ENCODE measurements at places on chromosomes 6 and 20. TPM values are rescaled to one million over a fixed set of nuclear protein-coding genes. Genes with fewer than 3 reads are reported as not detected.
A peak's percentile ranks its signal among the peaks of the same experiment; 100 is the strongest.

Gene BPI
- total RNA-seq: 0.14 TPM

Gene RAET1L
- total RNA-seq: not detected

Gene BNIP5
- total RNA-seq: 0.10 TPM

Gene SRSF12
- total RNA-seq: 0.89 TPM

GRCh38 chr20:46550461-46550860 lies at the start of gene OCSTAMP:
Gene OCSTAMP, minus strand, starts transcription at chr20:46550654. Its CDS starts 94 bp downstream, at chr20:46550560.
- no peak within 1 kb of the TSS for H3K4me3 ChIP-seq
- no peak within 1 kb of the TSS for H3K27ac ChIP-seq
- DNase-seq: no peak
- H3K4me1 ChIP-seq: peaks cover under 1% of the 10 kb centered on the region
- no peaks in the 10 kb centered on the region for H3K27me3 ChIP-seq

DNA sequence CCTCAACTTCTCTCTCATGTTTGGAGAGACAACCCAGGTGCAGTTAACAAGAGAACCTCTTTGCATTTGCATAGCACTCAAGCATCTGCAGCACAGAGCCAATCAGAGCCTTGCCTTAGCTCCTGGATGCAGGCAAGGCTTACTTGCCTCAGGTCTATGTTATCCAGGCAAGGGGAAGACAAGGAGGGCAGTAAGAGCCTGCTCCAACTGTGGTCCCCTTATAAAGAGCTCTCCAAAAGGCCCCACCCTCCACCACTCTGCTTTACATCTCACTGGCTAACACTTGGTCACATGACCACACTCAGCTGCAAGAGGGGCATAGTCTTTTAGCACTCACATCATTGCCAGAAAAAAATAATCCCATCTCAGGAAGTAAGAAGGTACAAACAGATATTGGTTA lies 540.0 kb downstream of the PTPRT start:
- H3K4me3 ChIP-seq: no peak overlapping the region
- no peak overlapping the region for H3K27ac ChIP-seq
- H3K4me1 ChIP-seq: no peaks in the 10 kb centered on the region
- H3K36me3 ChIP-seq: no peaks in the 10 kb centered on the region
- no peaks in the 10 kb centered on the region for H3K27me3 ChIP-seq

- no peak overlapping the region for H3K4me3 ChIP-seq
- DNase-seq: no peak
- peaks cover 3% of the 10 kb centered on the region for H3K4me1 ChIP-seq
- H3K36me3 ChIP-seq: peaks cover 50% of the 10 kb centered on the region
These were observed 47.1 kb downstream of the NEDD9 start for GRCh38 chr6:11185204-11185842.

GRCh38 chr6:397604-398003 lies 6.1 kb downstream of the IRF4 start:
- no peak overlapping the region for H3K27ac ChIP-seq
- H3K4me1 ChIP-seq: peaks cover 14% of the 10 kb centered on the region
- no peaks in the 10 kb centered on the region for H3K27me3 ChIP-seq
- DNase-seq: no peak

- H3K4me1 ChIP-seq: no peaks in the 10 kb centered on the region
- H3K27ac ChIP-seq: no peak overlapping the region
- H3K36me3 ChIP-seq: no peaks in the 10 kb centered on the region
- H3K4me3 ChIP-seq: no peak overlapping the region
- H3K27me3 ChIP-seq: no peaks in the 10 kb centered on the region
These were observed 175.0 kb downstream of the HAO1 start for GRCh38 chr20:7765221-7765620.

DNA sequence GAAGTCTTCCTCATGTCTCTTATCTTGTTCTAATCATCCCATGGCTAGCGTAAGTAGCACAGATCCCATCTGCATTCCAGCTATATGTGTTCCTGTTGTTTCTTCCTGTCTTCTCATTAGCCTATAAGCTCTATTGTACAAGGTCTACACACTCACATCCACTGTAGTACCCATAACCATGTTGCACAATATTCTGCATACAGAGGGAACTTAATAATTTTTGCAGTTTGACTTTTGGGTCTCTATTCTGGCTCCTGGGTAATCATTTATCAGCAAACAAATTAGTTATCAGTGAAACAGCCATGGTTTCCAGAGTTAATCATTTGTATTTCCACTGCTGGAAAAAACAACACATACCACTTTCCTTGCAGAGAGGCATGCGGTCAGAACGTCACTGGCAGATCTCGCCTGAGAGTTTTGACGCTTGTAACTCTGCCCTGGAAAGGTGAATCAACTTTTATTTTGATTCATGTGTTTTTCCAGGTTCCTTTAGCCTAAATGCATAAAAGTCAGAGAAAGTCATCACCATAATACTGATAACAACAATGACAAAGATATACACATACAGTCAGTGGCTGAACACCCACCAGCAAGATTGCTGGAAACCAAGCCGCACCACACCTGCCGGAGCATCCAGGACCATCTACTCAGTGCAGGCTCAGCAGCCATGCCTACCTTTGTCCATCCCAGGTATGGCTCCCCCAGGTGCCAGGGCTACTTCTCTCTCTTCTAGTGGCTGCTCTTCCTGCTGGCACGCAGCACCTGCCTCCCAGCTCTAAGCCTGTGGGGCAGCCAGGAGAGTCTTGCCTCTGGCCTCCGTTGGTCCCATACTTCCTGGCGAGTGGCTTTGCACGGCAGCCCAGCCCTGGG lies 158.2 kb downstream of the QRSL1 start:
- no peaks in the 10 kb centered on the region for H3K4me1 ChIP-seq
- no peaks in the 10 kb centered on the region for H3K27me3 ChIP-seq
- DNase-seq: no peak
- no peak overlapping the region for H3K27ac ChIP-seq

GRCh38 chr6:24600903-24601302 lies 45.1 kb downstream of the KIAA0319 start:
- no peak overlapping the region for H3K27ac ChIP-seq
- H3K27me3 ChIP-seq: no peaks in the 10 kb centered on the region
- no peak overlapping the region for H3K4me3 ChIP-seq

DNA sequence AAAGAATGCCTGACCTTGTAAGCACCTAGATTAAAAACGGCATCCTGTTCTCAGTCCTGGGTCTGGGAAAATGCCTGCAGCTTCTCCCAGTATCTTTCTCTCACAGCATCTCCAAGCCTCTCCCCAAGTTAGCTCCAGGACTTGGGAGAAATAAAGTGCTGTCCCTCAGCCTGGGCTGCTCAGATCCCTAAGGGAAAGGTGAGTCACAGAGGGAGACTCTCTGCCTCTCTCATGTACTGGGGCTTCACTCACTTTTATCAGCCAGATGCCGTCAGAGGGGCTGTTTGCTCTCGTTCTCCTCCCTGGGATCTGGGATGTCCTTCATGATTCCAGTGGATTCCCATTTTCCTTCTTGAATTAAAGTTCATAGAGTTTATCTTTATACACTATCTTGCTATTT lies 293.6 kb downstream of the COL12A1 start:
- H3K27ac ChIP-seq: no peak overlapping the region
- H3K27me3 ChIP-seq: no peaks in the 10 kb centered on the region
- no peak for DNase-seq
- H3K4me3 ChIP-seq: no peak overlapping the region
- H3K36me3 ChIP-seq: no peaks in the 10 kb centered on the region

GRCh38 chr6:72406517-72406916 lies 215.3 kb upstream of the KCNQ5 start:
- no peak overlapping the region for H3K27ac ChIP-seq
- H3K27me3 ChIP-seq: no peaks in the 10 kb centered on the region
- no peak for DNase-seq
- no peaks in the 10 kb centered on the region for H3K36me3 ChIP-seq

- H3K36me3 ChIP-seq: no peaks in the 10 kb centered on the region
- no peaks in the 10 kb centered on the region for H3K4me1 ChIP-seq
- no peaks in the 10 kb centered on the region for H3K27me3 ChIP-seq
- H3K27ac ChIP-seq: no peak overlapping the region
- no peak overlapping the region for H3K4me3 ChIP-seq
These were observed 58.5 kb downstream of the DLL1 start for GRCh38 chr6:170232186-170233002.

DNA sequence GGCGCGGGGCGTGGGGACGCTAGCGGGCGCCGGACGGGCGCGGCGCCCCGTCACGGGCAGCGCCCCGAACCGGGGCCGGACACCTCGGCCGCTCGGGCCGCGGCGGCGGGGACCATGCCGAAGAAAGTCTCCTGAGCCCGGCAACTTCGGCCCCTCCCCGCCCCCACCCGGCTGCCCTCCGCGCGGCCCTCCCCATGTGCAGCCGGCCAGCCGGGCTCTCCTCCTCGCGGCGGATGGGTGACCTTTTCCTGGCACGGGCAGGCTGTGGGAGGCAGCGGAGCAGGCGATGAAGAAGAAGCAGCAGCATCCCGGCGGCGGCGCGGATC lies 278 bp downstream of the UST start:
- peak overlapping the region; percentile 82 for H3K27ac ChIP-seq
- peak; percentile 40 for DNase-seq
- peak overlapping the region; percentile 62 for H3K4me3 ChIP-seq
- H3K27me3 ChIP-seq: peaks cover 15% of the 10 kb centered on the region
- peaks cover 22% of the 10 kb centered on the region for H3K4me1 ChIP-seq
- no peaks in the 10 kb centered on the region for H3K36me3 ChIP-seq

- peaks cover 87% of the 10 kb centered on the region for H3K36me3 ChIP-seq
- no peak overlapping the region for H3K4me3 ChIP-seq
- H3K4me1 ChIP-seq: no peaks in the 10 kb centered on the region
- DNase-seq: no peak
These were observed 36.5 kb upstream of the MPC1 start for GRCh38 chr6:166419286-166419685.

DNA sequence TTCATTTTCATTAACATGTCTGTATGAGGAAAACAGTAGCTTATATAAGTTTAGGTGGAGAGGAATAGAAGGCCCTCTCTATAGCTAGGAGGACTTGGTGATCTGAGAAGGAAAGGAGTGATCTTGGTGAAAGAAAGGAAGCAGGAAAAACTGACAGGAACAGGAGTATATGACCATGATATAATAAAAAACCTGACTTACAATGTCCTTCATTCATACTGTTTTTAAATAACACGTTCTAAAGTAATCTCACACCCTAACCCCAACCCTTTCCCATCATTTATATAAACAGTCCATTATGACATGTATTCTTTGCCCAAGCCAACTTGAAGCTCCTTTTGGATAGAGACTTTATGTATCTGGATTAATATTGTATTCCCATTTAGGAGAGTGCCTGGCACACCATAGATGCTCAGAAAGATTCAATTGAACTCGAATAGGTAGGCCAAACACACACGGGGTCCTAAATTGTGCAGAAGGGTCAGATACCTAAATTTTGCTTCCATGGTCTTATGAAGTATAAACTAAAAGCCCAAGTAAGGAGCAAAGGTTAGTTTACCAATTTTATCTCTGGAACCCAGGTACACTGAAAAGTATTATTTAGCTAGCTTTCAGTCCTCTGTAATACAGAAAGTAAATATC lies 75.9 kb downstream of the OR2B2 start:
- H3K36me3 ChIP-seq: no peaks in the 10 kb centered on the region
- DNase-seq: no peak
- H3K4me1 ChIP-seq: peaks cover 20% of the 10 kb centered on the region
- no peak overlapping the region for H3K4me3 ChIP-seq
- H3K27me3 ChIP-seq: no peaks in the 10 kb centered on the region

GRCh38 chr20:42678895-42679294 lies 510.8 kb downstream of the PTPRT start:
- H3K36me3 ChIP-seq: no peaks in the 10 kb centered on the region
- H3K27ac ChIP-seq: no peak overlapping the region
- no peaks in the 10 kb centered on the region for H3K27me3 ChIP-seq
- H3K4me3 ChIP-seq: no peak overlapping the region
- H3K4me1 ChIP-seq: no peaks in the 10 kb centered on the region

GRCh38 chr6:118908441-118908840 lies 14.5 kb downstream of the ASF1A start:
- no peak overlapping the region for H3K27ac ChIP-seq
- no peaks in the 10 kb centered on the region for H3K27me3 ChIP-seq
- H3K36me3 ChIP-seq: peaks cover 52% of the 10 kb centered on the region
